ENCODE measurements at places on chromosomes 5 and 9.

GRCh38 chr9:123228967-123229366, 39.4 kb downstream of the STRBP start:
- DNase-seq = no peak

DNA sequence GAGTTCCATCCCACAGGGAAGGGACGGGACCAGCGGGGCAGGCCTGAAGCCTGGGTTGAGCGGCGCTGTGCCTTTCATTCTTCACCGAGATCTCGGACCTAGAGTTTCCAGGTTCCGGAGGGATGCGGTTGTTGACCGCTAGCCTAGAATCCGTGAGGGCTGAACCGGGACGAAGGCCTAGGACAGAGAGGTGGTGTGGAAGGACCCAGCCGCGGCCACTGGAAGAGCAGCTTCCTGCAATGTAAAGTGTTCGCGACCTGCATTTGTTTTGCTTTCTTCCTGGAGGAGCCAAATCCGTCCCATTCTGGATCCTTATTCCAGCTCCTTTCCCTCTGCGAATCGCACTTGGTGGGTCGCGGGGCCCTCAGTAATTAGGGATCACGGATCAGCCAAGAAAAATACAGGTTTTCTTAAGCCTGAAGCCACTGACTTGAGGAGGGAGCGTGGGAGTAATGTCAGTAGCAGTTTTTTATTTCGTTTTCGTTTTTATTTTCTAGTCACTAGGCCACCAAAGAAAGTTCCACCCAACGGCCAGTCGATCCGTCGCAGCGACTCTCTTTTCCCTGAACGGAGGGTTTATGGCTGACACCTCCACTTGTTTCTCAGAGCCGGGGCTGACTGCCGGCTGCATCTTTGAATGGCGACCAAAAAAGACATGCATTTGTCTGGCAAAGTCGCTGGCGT, 48.6 kb downstream of the ANXA2R start:
- DNase-seq = no peak

GRCh38 chr5:589588-589987, 22.6 kb upstream of the CEP72 start:
- no peak for DNase-seq

- DNase-seq = no peak
These were observed 188.3 kb downstream of the SLC24A2 start for GRCh38 chr9:19600538-19600937.

- DNase-seq = no peak
These were observed 132.5 kb upstream of the CHD1 start for GRCh38 chr5:99061299-99061698.

GRCh38 chr5:89036166-89036565, 153.2 kb upstream of the MEF2C start:
- no peak for DNase-seq

DNA sequence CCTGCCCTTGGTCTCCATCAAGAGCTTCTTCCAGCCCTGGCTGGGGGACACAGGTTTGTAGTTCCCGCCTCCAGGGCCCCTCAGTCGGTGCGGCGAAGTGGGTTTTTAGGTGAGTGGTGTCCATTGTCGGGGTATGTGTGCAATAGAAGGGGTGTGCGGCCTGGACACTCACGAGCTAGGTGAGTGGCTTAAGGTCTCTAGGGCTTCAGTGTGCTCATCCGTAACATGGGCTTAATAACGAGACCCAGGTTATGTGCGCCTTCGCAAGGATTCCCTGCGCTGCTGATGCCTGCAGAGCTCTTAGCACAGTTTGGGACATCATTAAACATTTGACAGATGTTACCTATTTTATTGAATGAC, 656 bp downstream of the CEP78 start:
- no peak for DNase-seq

GRCh38 chr9:121399126-121399882, 29.3 kb upstream of the STOM start:
- DNase-seq = no peak

GRCh38 chr5:14227513-14227912, 84.4 kb downstream of the TRIO start:
- no peak for DNase-seq

Data from activated CD4-positive, alpha-beta T cell treated with anti-CD3 and anti-CD28 coated beads for 4 hours (primary cell).